ENCODE measurements at places on chromosomes 5 and 9.

DNA sequence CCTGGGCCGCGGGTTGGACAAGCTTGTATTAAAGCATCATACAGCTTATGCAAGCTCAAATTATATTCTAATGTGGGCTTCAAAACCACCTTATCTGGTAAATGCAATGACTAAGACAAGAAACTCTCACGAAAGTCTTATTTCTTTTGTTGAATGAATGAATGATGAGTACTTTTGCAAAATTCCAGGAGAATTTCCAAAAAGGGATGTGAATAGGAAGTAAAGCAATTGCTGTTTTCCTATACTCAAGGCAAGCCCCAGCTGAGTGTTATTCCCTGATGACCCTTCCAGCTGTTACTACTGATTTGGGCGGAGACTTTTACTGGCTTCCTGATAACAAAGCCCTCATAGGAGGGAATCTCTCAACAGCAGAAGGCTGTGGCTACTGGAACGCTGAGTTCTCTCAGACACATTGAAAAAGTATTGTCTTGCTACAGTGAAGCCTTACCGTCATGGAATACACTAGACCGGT is 162.8 kb downstream of the SREK1 start:
- DNase-seq: no peak

- DNase-seq: no peak
Measured at GRCh38 chr9:113901221-113901688, 25.1 kb downstream of the ZNF618 start.

- DNase-seq: no peak
Measured at GRCh38 chr5:28344836-28345433, 1306.5 kb upstream of the CDH9 start.

GRCh38 chr5:109901628-109901981 is 211.9 kb downstream of the MAN2A1 start:
- no peak for DNase-seq

GRCh38 chr5:173287086-173287485 is 41.1 kb downstream of the STC2 start:
- DNase-seq: no peak

Data from NCI-H1105 treated with DMSO at 0.1 percent for 48 hours (cell line).